ENCODE measurements at places on chromosomes 2 and 18.

DNA sequence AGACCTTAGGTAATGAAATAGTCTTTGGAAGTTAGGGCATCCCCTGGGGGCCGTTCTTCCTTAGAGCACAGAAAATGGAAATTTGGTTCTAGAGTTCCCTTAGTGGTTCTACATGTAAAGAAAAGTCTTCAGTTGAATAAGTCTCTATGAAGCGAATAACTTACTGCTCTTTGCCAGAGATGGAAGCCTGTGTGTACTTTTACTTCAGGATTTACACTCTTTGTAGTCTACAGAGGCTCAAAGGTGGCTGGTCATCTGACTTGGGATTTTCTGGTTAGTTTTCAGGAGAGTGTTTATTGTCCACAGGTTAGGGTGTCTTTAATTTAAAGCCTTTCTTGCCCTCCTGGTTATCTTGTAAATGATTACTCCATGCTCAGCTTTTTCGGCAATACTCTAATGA lies 210.6 kb downstream of the ZNF521 start:
- DNase-seq: no peak

GRCh38 chr2:168583710-168584521 lies 127.8 kb downstream of the CERS6 start:
- DNase-seq: no peak

- DNase-seq: no peak
Measured at GRCh38 chr18:31721601-31722000, 37.2 kb upstream of the B4GALT6 start.

DNA sequence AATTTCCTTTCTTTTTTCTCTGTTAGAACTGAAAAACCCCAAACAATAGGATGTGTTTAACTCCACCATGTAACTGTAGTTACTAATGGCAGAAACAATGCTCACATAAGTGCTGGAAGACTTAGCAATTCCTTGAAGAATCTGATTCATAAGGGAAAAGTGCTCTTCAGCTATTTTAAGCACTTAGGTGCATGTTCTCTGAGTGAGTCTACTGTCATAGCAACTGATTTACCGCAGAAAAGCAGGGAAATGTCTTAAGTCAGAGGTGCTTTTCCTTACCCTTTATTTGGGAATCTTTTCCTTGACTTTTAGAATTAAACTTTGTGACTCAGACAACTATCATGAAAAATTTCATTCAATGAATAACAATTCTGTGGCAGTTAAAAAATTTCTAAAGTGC lies 65.4 kb upstream of the NABP1 start:
- no peak for DNase-seq

DNA sequence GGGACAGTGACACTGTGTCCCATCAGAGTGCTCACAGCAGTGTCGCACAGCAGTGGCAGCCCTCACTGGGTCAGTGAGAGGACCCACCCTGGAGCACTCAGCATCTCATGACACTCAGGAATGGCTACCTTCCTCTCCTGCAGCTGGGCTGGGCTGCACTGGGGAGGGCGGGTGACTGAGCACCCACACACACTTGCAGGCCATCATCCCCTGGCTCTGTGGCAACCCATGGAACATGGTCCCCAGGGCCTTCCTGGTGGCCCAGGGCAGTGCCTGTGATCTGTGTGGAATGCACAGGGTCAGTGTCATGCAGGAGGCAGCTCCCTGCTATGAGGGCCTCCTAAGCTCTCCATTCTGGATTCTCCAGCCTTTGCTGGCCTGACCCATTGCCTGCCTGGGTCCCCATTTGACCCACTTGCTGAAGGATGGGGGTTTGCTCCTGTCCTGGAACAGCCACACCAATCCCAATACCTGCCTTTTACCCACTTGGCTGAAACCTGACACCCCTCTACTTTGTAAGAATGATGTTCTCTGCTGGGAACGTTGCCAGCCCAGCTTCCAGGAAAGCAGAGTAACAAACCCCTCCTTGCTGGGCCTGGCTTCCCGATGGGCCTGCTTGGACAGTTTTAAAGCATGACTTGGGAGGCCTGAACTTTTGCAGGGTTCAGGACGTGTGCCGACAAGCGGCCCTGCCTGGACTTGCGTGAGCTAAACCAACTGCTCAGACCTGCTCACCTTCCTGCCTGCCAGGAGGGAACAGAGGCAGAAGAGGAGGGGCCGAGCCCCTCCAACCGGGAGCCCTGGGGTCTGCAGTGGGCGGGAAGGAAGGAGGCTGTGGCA lies 13.7 kb downstream of the HS6ST1 start:
- DNase-seq: no peak

DNA sequence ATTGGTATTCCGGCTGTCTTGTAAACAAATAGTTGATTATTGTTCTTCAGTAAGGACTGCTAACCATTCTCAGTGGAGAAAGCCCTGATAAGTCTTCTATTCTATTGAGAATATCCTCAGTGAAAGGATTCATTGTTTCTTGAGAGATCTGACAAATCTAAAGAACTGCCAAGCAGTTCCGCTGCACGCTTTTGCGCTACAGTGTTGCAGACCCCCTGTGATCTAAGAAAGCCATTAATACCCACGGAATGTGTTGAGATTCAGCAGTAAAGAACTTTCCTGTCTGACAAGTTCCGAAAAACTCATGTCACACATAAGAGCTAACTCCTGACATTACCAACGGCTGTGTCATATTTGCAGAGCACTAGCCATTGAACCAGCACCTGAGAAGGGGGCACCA lies 63.8 kb downstream of the ZNF236 start:
- no peak for DNase-seq

DNA sequence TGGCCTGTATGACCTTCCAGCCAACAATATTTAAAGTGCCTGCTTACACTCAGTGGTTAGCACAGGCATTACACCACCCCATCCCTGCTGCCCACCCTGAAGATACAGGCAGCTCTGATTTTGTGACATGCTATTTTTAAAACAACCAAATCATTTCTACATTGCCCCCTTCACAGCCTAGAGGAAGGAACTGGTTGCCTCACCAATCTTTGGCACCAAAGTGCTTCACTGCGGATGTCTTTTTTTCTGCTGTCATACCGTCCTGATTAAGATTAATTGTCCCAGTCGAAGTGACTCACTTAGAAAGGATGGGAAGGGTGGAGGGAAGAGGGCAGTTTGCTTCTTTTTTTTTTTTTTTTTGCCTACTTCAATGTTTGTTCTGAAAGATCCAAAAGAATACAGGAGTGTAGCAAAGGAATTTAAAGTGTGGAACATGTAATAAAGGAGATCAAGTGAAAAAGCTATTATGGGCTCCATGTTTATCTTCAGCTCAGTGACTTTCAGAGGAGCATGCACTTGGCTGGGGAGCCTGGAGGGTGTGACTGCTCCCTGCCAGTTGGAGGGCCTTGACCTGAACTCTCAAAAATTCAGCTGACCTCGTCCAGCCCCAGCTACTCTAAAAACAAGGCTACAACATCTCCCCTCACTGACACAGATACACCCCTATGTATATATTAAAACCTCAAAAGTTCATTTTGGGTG lies 501.1 kb upstream of the TNP1 start:
- DNase-seq: no peak

GRCh38 chr18:77101410-77102258 lies 30.9 kb downstream of the MBP start:
- DNase-seq: peak; percentile 41

- DNase-seq: no peak
Measured at GRCh38 chr2:107132746-107133145, 246.8 kb upstream of the ST6GAL2 start.

GRCh38 chr2:33287507-33288005 lies 188.9 kb upstream of the RASGRP3 start:
- no peak for DNase-seq

DNA sequence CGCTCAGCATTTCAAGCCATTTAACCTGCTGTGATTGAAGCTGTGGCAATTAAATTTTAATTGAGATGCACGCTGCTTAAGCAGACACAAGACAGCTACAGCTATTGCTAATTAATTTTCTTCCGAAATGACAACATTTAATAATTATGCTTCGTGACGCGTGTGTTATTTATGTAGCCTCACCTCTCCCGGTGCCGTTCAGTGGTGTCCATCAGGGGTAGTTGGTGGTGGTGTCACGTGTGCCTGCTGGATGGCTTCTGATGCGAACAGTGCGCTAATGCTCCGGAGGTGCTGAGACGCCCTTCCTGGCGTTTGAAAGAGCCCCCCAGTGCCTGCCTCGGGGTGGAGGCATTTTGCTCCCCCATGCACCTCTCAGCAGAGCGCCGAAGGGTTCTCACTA lies 39.5 kb downstream of the GLI2 start:
- DNase-seq: no peak

DNA sequence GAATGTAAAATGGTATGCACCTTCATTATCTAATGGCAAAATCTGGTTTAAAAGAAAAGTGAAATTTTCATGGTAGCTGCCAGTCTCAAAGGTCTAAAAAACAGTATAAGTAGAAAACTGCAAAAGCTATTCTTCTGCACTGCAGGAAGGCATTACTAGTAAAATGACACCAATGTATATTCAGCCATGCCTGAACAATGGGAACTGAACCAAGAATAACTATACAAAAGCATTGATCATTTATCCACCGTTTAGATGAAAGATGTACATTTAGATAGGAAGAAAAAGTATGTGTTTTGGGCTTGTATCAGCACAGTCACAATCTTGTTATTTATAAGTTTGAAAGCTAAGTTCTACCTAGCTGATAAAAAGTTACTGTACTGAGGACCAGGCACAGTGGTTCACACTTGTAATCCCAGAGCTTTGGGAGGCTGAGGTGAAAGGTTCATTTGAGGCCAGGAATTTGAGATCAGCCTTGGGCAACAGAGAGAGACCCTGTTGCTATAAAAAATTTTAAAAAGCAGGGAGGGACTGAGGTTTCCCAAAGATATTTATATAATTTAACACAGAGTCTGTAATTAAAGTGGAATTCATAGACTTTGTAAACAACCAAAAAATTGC lies 163.1 kb upstream of the WDSUB1 start:
- no peak for DNase-seq

DNA sequence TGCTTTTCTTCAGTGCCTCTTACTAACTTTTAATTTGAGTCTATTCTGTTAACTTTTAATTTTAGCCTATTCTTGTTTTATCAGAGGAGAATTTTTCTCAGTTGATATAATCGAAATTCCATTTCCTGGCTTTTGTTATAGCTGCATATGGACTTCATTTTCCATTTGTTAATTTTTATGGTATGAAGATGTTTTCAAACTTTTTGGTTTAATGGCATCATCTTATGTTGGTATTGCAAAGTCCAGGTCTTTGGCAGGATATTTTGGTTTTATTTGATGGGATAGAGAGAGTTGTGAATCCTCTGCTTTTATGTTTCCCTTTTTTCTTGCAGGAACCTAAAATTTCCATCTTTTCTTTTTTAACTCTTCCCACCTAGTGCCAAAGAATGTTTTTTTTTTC lies 70.9 kb upstream of the RAPGEF4 start:
- DNase-seq: no peak

- DNase-seq: no peak
Measured at GRCh38 chr2:117771969-117772630, 42.4 kb upstream of the DDX18 start.

GRCh38 chr2:205596581-205596980 lies 85.7 kb upstream of the NRP2 start:
- no peak for DNase-seq

GRCh38 chr2:235234736-235235135 lies 259.1 kb upstream of the AGAP1 start:
- no peak for DNase-seq

DNA sequence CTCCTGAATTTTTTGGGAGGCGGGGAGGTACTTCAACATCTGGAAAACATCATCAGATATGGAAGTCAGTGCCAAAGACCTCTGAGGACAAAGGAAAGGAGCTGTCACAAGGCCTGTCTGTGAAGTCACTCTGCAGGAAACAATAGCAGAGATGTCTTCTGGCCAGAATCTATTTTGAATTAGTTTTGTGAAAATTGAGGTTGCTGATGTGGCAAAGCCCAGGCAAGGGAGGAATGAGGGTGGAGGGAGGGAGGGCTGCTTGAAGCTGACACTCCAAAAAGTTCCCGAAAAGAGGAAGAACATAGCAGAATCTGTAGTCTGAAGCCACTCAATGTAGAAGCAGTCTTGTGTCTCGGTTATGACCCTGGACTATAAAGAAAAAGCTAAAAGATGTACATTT lies 151.1 kb upstream of the LHCGR start:
- DNase-seq: no peak

DNA sequence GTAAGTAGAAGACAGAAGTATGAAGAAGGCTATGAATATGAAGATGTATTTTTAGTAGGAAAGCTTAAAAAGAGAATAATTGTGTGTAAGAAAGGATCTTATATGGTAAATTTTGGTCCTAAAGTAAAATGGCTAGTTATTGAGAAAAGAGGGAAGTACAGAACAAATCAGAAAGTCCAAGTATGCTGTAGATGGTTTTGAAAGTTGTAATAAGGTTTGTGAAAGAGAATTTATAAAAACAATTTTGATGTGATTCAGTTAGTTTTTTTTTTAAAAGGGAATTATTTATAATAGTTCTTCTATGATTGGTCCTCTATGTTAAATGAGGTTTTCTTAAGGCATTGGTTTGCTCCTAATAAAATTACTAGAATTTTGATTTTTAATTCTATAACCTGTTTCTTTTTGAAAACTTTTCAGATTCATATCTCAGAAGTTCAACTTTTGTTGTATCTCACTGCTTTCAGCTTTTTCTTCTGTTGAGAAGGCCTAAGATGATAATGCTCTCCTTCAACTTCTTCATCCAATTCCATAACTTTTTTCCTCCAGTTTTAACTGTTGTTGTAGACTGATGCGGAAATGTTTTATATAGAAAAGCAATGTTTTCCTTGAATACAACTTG lies 322.7 kb downstream of the NOL4 start:
- DNase-seq: no peak

DNA sequence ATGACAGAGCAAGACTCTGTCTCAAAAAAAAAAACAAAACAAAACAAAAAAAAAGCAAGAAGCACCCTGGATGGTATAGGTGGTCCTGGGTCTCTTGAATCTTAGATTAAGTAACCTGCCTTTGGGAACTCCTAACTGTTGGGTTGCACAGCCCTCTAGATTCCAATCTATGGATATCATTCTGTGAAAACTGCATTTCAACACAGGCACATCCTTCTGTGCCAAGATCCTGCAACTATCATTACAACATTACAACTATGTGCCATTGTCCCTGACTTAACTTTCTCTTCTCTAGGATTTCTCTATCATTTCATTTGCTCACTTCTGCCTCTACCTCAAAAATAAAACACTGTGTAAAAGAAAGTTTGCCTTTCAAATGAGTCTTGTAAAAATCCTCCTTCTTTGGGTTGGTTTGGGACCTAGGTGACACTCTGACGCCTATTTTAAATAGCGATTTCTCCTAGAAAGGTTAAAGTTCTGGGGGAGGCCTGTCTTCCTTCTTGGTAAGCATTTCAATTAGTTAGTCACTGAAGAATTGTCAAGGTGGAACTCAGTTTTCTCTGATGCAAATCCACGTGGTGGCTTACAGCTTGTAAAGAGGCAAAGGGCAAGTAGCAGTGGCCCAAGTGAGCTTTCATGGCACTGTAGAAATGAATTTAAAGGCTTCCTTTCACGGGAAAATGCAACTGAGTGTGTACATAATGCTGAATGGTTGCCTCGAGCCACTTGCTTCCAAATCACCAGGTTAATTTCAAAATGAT lies 9.2 kb downstream of the LGALSL start:
- no peak for DNase-seq

Data from CD4-positive, alpha-beta T cell treated with Interleukin-6 at 100 ng/mL for 8 hours (primary cell).